SW 1271 (cell line): ENCODE measurements at places on chromosomes 1 and 21.

GRCh38 chr1:174841747-174842146 is 158.0 kb upstream of the CACYBP start:
- no peak for DNase-seq

- DNase-seq, result no peak
Measured at GRCh38 chr1:82227306-82228095, 426.8 kb downstream of the ADGRL2 start.

GRCh38 chr21:26956216-26956615 is 10.7 kb downstream of the ADAMTS5 start:
- DNase-seq, result no peak

- DNase-seq, result no peak
Measured at GRCh38 chr1:244181867-244182266, 130.8 kb downstream of the ZBTB18 start.

GRCh38 chr1:34270181-34270580 is 93.5 kb downstream of the C1orf94 start:
- DNase-seq, result no peak

DNA sequence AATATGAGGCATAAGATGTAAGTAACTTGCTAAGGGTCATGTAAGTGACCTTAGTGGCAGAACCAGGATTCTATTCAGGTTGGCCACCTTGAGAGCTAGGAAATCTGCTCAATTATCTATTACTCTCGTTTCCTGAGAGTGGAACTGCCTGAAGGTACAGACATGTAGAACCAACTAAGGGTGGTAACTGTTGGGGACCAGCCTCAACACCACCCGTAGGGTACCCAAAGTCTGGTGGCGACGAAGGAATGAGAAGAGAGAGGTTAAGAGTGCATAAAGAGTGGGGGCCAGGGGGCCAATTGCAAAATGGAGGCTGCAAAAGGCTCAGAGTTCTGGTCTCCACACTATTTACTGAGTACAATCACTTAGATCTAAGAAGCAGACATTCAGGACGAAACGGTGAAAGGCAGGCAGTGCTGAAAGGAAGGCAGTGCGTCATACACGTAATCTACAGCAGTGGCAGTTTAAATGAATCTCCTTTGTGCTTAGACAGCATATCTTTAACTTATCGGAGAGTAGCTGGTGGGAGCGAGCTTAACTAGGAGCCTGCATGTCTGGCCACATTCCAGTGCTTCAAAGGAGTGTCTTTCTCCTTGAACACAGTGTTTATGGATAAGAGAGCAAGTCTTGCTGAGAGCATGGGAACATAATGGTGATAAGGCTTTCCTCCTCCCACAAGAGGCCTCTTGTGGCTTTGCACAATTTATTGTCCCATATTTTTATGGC is 25.0 kb downstream of the SRSF4 start:
- DNase-seq, result no peak

- no peak for DNase-seq
Measured at GRCh38 chr21:24716281-24716918, 890.9 kb downstream of the MRPL39 start.

DNA sequence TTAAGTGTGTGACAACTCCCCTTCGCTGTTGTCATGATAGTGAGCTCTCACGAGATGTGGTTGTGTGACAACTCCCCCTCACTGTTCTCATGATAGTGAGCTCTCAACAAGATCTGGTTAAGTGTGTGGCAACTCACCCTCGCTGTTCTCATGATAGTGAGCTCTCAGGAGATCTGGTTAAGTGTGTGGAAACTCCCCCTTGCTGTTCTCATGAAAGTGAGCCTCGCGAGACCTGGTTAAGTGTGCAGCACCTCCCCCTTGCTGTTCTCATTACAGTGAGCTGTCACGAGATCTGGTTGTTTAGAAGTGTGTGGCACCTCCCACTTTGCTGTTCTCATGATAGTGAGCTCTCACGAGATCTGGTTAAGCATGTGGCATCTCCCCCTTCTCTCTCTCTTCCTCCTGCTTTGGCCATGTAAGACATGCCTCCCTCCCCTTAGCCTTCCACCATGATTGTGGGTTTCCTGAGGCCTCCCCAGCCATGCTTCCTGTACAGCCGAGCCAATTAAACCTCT is 25.1 kb upstream of the LSS start:
- DNase-seq, result no peak

- DNase-seq, result no peak
Measured at GRCh38 chr1:1402072-1402900, 3.2 kb upstream of the CCNL2 start.

- peak; percentile 3 for DNase-seq
Measured at GRCh38 chr1:34590211-34590623, 164.6 kb upstream of the GJB5 start.

DNA sequence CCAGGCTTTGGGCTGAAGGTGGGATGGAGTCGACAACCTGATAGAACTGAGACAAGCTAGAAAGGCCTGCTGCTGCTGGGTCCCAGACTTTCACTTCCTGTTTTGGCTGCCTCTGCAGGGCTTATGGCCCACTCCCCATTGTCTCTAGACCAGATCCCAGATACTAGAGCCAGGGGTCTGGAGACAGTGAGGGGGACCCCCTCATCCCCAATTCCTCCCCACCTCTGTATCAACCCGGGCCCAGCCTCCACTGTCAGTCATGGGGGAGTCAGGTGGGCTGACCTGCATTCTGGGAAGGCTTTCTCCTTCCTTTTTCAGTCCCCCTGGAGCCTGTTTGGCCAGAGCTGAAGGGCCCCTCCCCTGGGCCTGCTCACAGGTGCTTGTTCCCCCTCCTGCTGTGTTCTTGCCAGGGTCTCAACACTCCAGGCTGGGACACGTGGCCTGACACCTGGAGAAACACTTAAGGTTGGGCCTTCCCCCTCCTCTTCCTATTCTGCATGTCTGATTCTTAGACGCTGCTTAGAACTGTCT is 18.0 kb upstream of the ETV3L start:
- DNase-seq, result no peak

DNA sequence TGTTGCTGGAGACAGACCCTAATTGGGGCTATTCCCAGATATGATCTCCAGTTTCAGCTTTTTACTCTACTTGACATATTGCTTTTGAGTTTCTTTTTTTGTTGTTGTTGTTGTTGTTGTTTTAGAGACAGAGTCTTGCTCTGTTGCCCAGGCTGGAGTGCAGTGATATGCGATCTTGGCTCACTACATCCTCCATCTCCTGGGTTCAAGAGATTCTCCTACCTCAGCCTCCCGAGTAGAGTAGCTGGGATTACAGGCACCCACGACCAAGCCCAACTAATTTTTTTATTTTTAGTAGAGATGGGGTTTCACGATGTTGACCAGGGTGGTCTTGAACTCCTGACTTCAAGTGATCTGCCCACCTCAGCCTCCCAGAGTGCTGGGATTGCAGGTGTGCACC is 1.3 kb upstream of the SRP9 start:
- no peak for DNase-seq

- no peak for DNase-seq
Measured at GRCh38 chr1:224513383-224513782, 78.8 kb upstream of the WDR26 start.

DNA sequence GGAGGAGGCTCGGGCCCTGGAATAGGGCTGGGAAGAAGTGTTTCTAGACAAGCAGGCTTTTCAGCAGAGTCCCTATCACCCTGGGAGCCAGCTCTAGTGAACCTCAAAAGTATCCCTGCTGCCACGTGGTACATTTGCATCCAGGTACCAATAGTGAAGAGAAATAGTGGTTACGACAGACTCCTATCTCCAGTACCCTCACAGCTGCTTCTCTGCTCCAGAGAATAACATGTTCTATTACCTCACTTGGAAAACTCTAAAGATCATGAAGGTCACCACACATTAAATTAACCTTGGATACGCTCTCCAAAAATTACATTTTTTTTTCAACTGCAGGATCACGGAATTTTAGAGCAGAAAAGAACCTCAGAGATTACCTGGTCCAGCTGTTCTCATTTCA is 230.4 kb upstream of the PLD5 start:
- DNase-seq, result no peak

- DNase-seq, result no peak
Measured at GRCh38 chr1:232980355-232980978, 30.1 kb downstream of the NTPCR start.

- no peak for DNase-seq
Measured at GRCh38 chr21:44265734-44266270, 4.1 kb upstream of the DNMT3L start.
